ENCODE measurements at places on chromosomes 3 and 15. TPM values are rescaled to one million over a fixed set of nuclear protein-coding genes. Genes with fewer than 3 reads are reported as not detected.

Gene PLS1
- total RNA-seq, result 5.4 TPM

Gene TUSC7
- not detected for total RNA-seq

Gene IQCH
- 0.38 TPM for total RNA-seq

DNA sequence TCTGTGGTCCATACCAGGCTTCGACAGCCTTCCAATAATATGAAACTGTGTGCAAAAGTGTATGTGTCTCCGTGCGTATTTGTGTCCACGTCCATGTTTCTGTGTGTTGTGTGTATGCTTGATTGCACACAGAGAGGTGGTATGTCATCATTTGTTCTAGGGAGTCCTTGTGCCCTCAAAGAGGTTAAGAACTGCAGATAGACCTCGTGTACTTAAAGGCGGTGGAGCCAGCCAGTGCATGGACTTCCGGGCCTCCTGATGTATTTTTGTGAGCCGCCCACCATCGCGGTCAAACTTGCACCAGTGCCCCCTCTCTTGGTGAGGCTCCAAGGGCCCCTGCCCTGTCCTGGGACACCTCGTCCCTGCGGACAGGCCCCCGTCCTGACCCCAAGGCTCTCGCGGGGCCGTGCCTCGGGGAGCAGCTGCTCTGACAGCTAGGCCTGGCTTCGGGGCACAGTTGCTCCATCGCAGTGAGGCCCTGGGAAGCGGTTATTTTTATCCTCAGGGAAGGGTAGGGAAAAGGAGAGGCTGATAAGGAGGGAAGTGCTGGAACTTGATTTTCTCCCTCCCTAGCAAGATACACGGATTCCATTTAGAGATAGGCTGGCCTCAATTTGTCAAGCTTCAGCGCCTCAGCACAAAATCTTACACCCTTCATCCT, 1.2 kb upstream of the RYK start:
- DNase-seq, result no peak

GRCh38 chr3:27688053-27688452, 34.1 kb downstream of the EOMES start:
- DNase-seq, result no peak

GRCh38 chr3:13278783-13279531, 141.2 kb downstream of the NUP210 start:
- DNase-seq, result no peak

GRCh38 chr15:38255690-38256089, 3.1 kb downstream of the SPRED1 start:
- no peak for DNase-seq

DNA sequence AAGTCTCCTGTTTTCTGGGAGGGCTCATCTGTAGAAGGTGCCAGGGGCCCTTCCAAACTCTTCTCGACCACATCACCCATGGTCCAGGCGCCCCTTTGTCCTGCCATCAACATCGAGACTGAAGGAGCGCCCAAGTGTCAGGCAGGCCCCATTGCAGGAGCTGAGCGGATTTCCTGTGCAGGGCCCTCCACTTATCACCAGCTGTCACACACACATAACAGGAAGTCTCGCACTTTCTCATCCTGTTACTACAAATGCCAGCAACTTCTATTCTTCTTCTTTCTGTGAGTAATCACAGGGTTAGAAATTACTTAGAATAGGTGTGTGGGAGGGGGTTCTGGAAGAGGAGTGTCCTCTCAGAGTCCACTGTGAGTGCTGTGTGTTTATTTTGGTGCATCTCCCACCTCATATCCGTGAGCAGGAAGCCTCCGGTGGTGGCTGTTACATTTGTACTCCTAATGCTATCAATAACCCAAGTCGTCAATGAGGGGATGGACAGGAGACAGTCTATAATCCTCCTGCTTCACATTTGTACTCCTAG, at the start of gene KLHL6:
Gene KLHL6 (minus strand): TSS at position 166 of the 541 bp plus-strand sequence. CDS start 53 bp downstream, at position 113.
- DNase-seq, result no peak

GRCh38 chr3:31565288-31565687, 32.6 kb downstream of the STT3B start:
- DNase-seq, result no peak

- DNase-seq, result no peak
Observed at GRCh38 chr15:80679804-80680175, 15.3 kb upstream of the ABHD17C start.

DNA sequence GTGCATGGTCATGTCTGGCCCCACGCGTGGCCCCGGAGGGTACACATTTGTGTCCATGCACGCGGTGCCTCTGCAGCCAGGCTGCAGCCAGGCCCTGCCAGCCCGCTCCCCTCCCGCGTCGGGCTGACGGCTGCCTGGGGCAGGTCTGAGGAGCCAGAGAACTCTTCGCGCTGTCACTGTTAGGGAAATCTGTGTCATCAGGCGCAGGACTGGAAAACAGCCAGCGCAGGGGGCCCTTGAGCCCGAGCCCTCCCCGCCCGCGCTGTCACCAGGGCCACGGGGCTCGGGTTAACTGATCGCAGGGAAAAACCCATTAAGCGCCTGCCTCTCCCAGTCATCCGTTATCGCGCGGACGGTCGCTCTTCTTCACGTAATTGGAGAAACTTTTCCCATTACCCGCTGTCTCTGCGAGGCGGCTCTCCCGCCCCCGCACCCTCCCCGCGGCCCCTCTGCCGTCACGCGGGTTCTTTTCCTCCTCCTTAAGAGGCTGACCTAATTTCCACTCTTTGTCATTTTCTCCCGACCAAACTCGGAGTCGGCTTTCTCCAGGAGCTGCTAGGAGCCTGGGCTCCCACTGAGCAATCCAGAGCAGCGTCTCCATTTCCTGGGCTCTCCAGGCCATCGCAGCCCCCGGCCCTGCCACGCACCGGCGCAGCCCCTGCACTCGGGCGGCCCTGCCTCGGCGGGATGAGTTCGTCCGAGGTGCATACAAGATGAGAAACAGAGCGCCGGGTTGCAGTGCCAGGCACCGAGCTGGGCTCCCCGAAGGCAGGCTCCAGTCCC, 57.5 kb upstream of the PRR23E start:
- no peak for DNase-seq

Measured in gastrocnemius medialis (tissue), 4 donors.